Effector memory CD8-positive, alpha-beta T cell (primary cell): ENCODE measurements at places on chromosomes 12 and 14.

- DNase-seq = no peak
Observed at GRCh38 chr12:78115889-78116288, 285.2 kb downstream of the NAV3 start.

DNA sequence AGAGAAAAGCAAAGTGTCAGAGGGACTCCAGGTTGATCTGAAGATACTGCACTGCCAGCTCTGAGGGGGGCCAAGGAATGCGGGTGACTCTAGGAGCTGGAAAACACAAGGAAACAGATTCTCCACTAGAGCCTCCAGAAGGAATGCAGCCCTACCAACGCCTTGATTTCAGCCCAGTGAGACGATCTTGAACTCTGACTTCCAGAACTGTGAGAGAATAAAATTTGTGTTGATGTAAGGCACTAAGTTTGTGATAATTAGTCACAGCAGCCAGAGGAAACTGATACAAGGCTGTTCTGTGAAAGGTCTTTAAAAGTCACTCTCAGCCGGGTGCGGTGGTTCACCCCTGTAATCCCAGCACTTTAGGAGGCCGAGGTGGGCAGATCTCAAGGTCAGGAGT, 34.2 kb downstream of the CKAP4 start:
- DNase-seq = no peak

DNA sequence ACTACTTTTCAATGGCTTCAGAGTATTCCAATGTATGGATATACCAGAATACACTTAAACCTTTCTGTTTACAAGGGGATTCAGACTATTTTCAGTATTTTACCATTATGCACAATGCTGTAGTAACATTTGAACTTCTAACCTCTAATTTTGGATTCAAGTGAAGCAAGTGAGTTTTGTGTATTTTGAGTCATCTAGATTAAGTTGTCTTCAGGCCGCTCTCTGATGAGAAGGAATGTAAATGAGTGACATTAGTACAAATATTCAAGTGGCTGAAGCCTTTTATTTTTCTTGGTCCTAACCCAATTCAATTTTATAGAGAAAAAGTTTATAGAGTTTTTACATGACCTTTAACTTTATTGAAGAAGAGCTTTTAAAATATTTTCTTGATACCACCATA, 125.6 kb downstream of the PDE3A start:
- no peak for DNase-seq

DNA sequence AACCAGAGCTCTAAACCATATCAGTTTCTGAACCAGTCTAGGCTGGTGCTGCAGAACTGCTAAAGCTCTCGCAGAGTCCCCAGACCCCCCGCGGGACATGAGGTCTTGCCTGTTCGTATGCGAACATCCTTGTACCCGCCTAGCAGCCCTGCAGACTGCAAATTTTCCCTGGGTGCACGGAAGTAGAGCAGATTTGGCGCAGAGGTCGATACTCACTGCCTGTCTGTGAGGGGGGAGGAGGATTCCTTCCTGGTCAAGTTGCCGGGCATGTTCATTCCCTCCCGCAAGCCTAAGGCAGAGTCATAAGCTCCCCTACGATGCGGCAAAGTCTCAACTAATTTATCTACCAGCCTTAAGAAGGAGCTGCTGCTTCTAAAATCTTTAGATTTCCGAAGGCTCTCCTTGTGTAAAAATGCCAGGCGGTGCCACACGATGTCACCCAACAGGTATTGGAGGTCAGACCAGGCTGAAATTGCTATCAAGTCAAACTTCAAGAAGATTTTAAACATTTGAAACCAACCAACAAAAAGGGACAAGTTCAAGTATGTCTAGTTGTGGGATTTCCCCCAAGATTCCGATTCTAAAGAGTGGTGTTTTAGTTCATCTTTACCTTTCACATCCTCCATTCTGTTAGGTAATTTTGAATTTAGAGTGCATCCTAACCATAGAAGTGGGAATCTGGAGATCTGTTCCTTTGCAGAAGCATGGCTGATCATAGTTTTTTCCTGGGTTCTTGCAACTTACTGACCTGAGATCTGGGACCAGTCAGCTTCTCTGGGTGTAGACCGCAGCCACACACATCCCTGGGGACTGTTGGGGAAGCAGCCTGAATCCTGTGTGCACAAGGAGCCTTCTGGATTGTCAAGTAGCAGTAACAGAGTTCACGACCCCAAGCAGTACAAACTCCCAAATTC, 1.6 kb upstream of the PAX9 start:
- no peak for DNase-seq

- no peak for DNase-seq
Observed at GRCh38 chr14:63659726-63660125, 18.1 kb upstream of the WDR89 start.

DNA sequence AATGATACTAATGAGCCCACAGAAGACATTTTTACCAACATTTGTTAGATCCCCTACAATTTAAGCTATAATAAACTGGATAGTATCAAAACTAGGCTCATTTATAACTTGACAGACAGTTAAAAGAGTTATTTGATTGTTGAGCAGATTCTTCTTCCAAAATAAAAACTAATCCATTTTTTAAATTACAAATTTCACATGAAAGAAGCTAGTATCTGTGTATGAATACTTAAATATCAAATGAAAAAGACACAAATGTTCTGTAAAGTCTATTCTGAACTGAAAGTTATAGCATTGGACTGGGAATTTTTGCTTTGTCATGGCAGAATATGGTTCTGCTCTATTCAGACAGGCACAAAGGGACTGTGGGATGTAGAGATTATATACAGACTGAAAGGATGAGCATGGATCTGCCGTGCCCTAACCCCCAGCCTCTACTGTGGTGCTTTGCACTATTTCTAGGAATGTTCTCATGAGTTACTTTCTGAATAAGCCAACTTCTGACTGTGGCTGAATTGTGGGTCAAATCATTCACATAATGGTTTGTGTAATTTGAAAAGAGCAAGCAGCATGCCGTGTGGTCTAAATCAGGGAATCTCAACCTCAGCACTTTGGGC, 352.7 kb downstream of the KCNH5 start:
- no peak for DNase-seq

DNA sequence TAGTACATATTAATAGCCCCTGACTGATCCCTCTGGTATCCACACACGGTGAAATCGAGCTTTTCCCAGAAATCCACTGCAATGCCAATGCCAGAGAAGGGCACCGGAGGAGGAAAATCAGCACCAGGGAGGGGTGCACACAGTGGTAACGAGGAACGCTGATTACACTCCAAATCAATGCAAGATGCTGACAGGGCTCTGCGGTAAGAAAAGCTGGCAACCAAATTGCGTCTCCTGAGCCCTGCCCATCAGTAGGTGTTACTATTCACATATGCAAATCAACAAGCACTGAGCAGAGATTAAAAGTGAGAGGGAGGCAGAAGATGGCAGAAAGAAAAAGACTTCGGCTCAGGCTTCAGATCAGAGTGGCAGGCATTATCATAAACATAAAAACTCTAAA, 159.1 kb downstream of the RPS29 start:
- no peak for DNase-seq

GRCh38 chr14:104547998-104548700, 31.4 kb upstream of the C14orf180 start:
- no peak for DNase-seq

DNA sequence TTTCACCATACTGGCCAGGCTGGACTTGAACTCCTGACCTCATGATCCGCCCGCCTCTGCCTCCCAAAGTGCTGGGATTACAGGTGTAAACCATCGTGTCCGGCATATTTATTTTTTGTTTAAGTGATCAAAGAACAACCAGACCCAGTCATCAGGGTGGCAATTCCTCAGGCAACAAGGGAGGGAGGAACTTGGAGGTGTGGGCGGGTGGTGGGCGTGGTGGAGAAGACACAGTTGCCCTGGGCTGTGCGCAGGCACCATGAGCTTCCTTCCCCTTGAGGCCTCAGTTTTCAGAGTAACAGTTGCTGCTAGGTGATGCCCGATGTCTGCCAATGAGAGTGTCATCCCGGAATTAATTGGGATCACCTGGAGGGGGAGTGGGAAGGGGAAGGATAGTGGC, 191.7 kb downstream of the ALG10 start:
- DNase-seq = no peak

DNA sequence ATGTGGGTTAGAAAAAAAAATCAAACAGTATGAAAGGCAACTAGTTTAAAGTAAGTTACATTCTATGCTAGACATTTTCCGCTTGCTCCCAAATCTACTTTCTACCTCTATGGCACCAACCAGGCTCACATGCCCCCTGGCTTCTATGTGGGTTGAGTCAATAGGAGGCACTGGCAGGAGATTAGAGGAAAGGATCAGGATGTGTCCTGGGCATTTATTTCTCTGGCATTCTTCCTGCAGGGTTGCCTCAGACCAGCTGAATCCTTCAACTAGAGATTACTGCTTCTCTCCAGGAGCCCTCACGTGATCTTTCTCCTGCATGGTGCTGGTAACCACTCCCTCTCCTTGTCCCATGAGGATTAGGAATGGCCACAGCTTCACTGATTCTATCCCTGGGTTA, 14.9 kb upstream of the CCDC60 start:
- no peak for DNase-seq

GRCh38 chr12:117144599-117144998, 45.4 kb upstream of the TESC start:
- DNase-seq = no peak

GRCh38 chr14:92516966-92517506, 3.5 kb downstream of the RIN3 start:
- no peak for DNase-seq

DNA sequence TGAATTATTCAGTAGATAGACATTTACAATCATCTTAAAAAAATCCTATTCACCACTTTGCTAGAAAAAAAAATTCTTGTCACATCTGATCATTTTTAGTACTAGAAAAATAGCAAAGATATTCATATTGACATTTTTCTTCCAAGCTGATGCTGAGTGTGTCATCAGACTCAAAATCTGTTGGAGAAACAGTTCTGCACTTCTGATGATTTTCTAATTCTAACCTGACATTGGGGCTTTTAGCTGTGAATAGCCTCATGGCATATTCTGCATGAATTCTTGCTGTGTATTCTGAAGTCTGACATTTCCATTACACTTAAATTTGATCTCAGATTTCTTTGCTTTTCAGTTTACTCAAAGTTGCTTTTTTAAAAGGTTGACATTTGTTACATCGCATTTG, 150.1 kb downstream of the PIK3C2G start:
- no peak for DNase-seq

DNA sequence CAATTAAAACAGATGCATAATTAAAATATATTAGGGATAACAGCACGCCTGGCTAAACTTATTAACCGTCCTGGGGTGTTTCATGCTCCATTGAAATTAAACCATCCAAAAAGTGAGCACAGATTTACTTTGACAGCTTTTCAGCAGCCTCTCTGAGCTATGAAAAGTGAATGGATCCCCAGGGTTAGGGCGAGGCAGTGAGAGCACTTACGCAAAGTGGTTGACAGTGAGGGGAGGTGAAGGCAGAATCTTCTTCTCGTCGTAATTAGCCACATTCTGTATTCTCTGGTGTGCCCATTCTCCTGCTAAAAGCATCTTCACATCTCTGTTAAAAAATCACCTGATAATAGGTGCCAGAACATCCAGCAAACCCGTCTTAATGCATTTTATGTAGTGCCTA, 1.9 kb downstream of the TMTC2 start:
- no peak for DNase-seq

- no peak for DNase-seq
Observed at GRCh38 chr12:55915482-55915859, 12.2 kb downstream of the PYM1 start.

- no peak for DNase-seq
Observed at GRCh38 chr12:84572196-84572595, 340.4 kb downstream of the SLC6A15 start.

GRCh38 chr12:121279507-121279915, 17.0 kb downstream of the CAMKK2 start:
- DNase-seq = no peak

GRCh38 chr14:39668449-39668848, 236.2 kb upstream of the FBXO33 start:
- no peak for DNase-seq
